ENCODE measurements at places on chromosomes 5 and 9. TPM values are rescaled to one million over a fixed set of nuclear protein-coding genes. Genes with fewer than 3 reads are reported as not detected.

PHYHD1 gene
- total RNA-seq, result 1.1 TPM

ROR2 gene
- total RNA-seq, result not detected

S100Z gene
- total RNA-seq, result 3.6 TPM

ZNF366 gene
- not detected for total RNA-seq

EDIL3 gene
- not detected for total RNA-seq

Data from activated naive CD4-positive, alpha-beta T cell treated with anti-CD3 and anti-CD28 coated beads, Interleukin-2, amount 10 ng/mL, durations not matched to agents 5 hours and 36 hours (primary cell).